CD4-positive, alpha-beta T cell treated with Interleukin-17A for 1 hour (primary cell): ENCODE measurements at places on chromosomes 2 and 18.

- no peak for DNase-seq
Observed at GRCh38 chr2:122627388-122627787, 871.9 kb downstream of the TSN start.

DNA sequence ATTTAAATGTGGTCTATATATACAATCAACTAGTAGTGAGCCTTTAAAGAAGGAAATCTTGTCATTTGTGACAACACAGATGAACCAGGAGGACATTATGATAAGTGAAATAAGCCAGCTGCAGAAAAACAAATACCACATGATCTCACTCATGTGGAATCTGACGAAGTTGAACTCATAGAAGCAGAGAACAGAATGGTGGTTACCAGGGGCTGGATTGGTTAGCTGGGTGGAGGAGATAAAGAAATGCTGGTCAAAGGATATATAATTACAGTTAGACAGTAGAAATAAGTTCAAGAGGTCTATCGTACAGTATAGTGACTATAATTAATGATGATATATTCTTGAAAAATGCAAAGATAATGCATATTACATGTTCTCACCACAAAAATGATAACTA lies 267.9 kb downstream of the FBXO15 start:
- no peak for DNase-seq

DNA sequence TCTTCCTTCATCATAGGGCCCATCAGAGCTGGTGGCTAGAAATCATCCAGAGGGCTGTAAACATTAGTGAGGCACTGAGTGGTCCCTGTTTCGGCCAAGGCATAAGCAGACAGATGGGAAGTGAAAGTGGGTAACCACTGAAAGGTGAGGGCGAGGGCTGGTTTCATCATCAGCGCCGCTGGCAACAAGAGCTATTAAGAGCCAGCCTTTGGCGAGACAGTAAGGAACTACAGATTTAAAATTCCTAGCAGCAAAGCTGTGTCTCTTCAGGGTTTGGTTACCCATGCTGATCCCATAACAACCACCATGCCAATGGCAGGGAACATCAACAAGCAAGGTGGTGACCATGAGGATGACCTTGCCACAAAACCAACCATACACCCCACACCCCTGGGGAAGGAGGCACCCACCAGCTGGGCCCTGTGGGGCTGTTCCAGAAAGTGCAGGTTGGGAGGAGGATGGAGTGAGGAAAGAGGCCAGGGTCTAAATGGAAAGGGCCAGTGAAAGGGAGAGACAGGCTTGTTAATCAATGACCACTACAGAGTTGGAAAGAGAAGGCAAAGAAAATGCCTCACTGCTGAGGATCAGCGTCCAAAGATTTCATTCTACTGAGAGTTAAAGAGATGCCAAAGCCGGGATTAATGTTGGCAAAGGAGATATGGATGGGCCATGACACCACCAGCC lies 9.0 kb upstream of the SLC20A1 start:
- peak; percentile 27 for DNase-seq

- no peak for DNase-seq
Observed at GRCh38 chr2:63594660-63595059, 5.9 kb downstream of the MDH1 start.

DNA sequence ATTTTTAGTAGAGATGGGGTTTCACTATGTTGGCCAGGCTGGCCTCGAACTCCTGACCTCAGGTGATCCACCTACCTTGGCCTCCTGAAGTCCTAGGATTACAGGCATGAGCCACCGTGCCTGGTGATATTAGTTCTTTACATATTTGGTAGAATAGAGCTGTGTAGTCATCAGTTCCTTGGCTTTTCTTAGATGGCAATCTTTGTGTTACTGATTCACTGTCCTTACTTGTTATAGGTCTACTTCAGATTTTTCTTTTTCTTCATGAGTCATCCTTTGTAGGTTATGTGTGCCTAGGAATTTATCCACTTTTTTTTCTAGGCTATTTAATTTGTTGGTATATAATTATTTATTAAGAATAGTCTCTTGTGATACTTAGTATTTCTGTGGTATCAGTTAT lies 30.3 kb upstream of the ZSWIM2 start:
- no peak for DNase-seq

GRCh38 chr2:207892716-207893402 lies 123.2 kb upstream of the FZD5 start:
- no peak for DNase-seq

DNA sequence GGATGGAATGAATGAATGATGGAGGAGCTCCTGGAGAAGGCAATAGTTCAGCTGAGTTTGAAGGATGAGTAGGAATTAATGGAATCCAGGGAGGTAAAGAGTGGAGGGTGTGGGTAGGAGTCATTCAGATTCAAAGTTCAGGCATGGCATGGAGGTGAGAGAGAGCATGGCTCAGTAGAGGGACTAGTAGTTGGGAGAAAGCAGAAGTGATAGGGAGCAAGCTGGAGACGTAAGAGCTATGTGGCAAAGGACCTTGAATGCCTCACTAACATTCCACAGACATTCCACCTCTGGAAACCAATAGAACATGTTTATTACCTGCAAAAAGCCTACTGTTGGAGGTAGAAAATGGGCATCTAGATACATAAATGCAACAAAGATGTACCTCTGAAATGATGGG lies 170.1 kb downstream of the HAUS1 start:
- no peak for DNase-seq

- DNase-seq, result no peak
Observed at GRCh38 chr2:198546122-198546521, 741.7 kb downstream of the PLCL1 start.

DNA sequence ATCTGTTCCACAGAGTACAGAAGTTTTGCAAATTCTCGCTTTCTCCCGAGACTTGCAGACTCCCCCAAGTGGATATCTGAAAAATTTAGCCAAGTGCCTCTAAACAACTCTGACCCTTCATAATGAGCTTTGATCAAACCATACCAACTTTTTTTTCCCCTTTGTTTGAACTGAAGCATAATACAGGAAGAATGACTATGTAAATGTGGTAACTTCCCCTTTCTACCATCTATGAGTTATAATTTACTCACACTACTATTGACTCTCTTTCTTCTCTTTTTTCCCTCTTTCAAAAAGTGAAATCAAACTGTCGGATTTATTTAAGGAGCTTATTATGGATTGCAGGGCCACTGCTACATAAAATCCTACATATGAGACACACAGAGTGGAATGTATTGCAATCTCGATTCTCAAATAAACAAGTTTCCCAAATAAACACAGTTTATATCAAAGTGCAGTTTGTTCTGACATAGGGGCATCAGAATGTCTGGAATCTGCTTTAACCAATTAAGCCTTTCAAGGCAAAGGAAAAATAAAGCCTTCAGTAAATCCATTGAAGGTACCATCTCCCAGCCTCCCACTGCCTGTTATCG lies 1.4 kb upstream of the ZNF804A start:
- DNase-seq, result peak; percentile 8

GRCh38 chr2:64062840-64063239 lies 43.6 kb upstream of the VPS54 start:
- DNase-seq, result no peak

DNA sequence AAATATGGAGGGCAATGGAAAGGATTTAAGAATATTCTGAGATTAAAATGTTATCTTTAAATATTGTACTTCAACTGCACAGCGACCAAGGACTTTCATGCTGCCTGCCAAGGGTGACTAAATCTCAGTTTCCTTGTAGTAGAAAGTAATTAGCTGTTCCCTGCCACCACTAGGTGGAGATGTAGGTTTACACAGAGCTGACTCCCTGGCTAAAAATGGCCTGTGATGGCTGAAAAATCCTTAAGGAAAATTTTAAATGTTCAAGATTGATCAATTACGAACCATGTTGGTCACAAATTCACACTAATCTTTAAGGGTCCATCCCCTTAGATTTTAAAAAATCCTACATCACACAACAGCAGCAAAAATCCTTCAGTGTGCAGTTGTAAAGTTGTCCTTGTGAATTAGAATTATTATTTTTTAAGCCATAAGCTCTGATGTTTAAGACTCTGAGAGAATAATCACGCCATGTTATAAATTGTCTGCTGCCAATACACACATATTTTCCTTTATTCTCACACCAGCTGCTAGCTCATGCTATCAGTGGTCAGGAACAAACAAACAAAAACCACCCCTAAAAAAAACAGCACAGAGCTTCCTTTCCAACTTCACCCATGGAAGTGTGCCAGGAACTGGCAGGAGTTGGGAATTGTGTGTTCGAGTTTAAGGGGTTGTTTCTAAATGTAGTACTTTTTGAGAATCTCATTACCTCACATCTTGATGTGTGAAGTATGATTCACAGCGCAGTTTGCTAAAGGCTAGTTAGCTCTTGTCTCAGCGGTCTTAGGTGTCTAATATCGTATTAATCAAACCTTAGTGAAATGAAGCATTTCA lies 399.8 kb downstream of the TMEM182 start:
- DNase-seq, result no peak

DNA sequence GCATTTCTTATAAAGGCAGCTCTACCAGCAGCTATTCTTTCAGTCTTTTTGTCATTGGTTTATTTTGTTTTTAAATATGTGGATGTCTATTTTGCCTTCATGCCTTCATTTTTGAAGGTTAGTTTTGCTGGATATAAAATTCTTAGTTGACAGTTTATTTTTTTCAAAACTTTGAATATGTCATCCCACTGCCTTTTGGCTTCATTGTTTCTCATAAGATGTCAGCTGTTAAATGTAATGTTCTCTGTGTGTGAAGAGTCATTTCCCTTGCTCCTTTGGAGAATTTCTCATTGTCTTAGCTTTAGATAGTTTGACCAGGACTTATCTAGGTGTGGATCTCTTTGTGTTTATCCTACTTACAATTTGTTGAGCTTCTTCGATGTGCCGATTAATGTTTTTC lies 213.5 kb downstream of the KIAA1328 start:
- DNase-seq, result no peak

- DNase-seq, result peak; percentile 42
Observed at GRCh38 chr2:200575957-200576356, 9.9 kb upstream of the AOX1 start.

- no peak for DNase-seq
Observed at GRCh38 chr2:7052404-7052803, 135.2 kb downstream of the RNF144A start.

DNA sequence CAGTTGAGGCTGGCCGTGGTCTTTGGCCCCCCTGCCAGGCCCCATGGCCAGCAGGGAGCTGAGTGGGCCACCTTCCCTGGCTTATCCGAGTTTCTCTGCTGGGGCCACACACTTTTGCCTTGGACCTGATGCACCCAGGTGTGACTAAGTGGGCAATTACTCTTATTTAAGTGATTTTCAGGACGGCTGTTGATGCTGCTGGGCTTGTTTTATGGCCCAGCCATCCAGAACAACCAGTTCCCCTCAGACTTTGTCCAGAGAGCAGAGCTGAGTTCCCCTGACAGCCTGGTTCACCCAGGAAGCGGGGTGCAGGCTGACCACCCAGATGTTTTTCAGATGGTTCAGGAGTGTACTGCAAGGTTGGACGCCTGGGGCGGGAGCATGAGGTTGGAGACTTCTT lies 68.8 kb downstream of the GLI2 start:
- DNase-seq, result no peak

GRCh38 chr2:216539791-216540241 lies 41.2 kb downstream of the RPL37A start:
- DNase-seq, result no peak

- DNase-seq, result no peak
Observed at GRCh38 chr2:133526530-133527300, 41.5 kb downstream of the NCKAP5 start.

GRCh38 chr2:65594150-65594549 lies 161.8 kb upstream of the SPRED2 start:
- no peak for DNase-seq

DNA sequence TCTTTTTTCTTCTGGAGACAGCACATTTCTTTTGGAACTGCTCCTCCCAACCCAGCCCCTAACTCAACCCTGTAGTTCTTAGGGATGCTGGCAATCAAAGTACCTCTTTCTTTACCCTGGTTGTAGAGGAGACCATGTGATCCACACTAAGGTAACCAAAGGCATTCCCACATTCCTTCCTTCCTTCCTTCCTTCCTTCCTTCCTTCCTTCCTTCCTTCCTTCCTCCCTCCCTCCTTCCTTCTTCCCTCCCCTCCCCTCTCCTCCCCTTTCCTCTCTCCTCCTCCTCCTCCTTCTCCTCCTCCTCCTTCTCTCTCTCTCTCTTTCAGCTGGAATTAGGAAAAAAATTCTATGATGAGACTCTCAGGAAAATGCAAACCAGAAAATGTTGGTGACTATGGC lies 13.8 kb upstream of the RAPH1 start:
- no peak for DNase-seq

- DNase-seq, result no peak
Observed at GRCh38 chr2:226256237-226256636, 543.4 kb downstream of the IRS1 start.

DNA sequence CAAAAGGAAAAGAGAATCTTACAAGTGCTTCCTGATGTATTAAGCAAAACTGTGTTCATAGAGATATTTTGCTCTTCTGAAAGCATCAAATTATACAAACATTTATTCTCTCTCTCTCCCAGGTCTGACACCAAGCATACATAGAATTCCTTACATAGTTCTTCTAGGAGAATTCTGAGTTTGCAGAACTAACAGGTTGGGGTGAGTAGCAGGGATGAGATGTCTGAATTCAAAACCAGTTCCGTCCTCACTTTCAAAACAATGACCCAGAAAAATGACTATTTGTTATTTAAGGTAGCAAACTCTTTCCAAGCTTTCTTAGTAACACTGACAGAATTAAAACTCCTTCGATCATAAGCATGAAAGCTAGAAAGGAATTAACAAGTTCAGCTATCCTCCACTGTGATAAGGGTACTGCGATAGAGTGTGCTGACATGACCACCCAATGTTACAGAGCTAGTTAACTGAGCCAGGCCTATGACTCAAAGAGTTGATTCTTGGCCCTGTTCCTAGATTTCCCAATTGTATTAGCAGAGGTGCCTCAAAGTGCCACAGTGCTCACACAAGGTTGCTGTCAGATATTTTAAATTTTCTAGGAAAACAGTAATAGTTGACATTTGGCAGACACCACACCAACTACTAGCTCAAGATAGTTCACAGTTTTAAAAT lies 85.8 kb upstream of the SETBP1 start:
- DNase-seq, result no peak

- peak; percentile 40 for DNase-seq
Observed at GRCh38 chr18:32714571-32715148, 58.2 kb downstream of the KLHL14 start.

DNA sequence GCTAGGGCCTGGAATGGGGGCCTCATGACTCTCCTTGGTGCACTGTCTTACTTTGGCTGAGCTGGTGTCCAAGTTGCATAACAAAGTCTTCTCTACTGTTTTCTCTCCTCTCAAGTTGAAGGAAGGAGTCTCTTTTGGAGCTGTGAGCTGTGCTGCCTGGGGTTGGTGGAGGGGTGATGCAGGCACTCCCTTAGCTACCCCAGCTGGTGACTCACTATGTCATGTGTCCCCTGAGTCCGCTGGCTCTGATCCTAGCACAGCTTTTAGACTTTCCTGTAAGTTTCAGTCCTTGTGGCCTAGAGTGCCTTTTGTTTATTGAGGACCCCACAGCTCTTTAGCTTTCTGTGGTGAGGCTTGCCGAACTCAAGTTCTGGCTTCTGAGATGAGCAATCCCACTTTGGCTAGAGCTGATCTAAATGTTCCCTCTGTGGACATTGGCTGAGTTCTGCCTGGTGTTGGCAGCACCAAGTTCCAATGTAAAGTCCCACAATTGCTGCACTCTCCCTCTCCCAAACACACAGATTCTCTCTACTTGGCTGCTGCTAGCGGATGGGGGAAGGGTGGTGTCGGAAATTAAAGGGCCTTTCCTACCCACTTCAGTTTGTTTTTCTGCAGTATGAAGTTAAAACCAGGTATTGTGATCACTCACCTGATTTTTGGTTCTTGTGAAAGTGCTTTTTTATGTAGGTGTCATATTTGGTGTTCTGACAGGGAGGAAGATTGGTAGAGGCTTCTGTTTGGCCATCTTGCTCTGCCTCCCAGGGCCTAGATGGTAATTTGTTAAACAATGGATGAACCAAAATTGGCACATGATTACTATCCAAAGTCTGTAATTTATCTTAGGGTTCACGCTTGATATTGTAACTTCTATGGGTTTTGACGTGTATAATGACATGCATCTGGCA lies 83.2 kb downstream of the COMMD1 start:
- no peak for DNase-seq
